Panc1 (cell line): ENCODE measurements at places on chromosomes 2 and 18.

- DNase-seq, result no peak
These were observed 65.8 kb upstream of the ATL2 start for GRCh38 chr2:38442643-38443541.

DNA sequence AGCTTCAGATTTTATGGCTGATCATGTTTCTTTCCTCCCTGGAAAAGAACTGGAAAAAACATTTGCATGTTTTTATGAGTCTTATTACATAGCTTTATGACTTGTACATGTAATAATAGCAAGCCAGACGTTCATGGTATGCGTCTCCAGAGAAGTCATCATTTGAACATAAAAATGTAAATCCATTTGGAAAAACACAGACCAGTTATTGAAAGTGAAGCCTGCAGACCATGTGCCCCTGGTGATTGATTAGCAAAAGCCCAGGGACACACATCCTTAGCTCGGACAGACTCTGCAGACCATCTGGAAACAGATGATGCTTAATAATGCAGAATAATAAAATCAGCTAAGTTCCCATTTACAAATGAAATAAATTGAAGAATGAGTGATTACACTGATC, 283.1 kb downstream of the TDRD15 start:
- DNase-seq, result no peak

- no peak for DNase-seq
These were observed 59.8 kb upstream of the LGALSL start for GRCh38 chr2:64394153-64394552.

- DNase-seq, result no peak
These were observed 1108.7 kb upstream of the TMEFF2 start for GRCh38 chr2:193303464-193303863.

DNA sequence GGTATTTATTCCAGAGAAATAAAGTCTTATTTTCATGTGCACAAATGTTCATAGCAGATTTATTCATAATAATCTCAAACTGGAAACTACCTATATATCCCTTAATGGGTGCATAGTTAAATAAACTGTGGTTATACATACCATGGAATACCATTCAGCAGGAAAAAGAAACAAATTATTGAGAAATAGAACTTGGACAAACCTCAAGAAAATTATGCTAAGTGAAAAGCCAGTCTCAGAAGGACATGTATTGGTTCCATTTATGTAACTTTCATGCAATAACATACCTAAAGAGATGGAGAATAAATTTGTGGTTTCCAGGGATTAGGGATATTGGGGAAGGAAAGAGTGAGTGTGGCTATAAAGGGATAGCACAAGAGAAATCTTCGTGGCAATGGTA, 452.6 kb downstream of the SETBP1 start:
- no peak for DNase-seq

DNA sequence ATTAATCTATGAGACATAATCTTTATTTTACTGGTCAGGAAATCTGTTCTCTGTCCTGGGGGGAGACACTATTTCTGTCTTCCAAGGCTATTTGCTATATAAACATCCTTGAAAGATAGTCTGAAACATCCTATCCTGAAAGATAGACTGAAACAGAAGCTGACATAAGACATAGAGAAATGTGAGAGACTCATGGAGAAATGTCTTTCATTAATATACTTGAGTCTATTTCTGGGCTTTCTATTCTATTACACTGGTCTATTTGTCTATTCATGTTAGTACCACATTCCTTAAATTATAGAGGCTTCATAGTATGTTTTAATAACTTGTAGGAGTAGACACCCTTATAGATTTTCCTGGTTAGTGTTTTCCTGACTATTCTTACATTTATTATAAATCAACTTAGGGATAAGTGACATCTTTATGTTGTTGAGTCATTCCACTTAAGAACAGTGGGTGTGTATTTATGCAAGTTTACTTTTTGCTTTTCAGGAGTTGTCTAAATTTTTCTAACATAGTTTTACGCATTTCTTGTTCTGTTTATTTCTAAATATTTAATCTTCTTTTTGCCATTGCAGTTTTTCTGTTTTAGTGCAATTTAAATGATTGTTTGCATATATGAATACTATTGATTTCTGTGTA, 244.9 kb upstream of the ZSWIM2 start:
- DNase-seq, result no peak
